ENCODE measurements at places on chromosomes 13 and 19.
A peak's percentile ranks its signal among the peaks of the same experiment; 100 is the strongest.

GRCh38 chr19:53874606-53874990 is 6.9 kb downstream of the MYADM start:
- no peak for DNase-seq

GRCh38 chr19:33071887-33072286 is 7.2 kb upstream of the RHPN2 start:
- DNase-seq, result no peak

GRCh38 chr19:13091400-13092157 is 11.1 kb downstream of the LYL1 start:
- DNase-seq, result no peak

DNA sequence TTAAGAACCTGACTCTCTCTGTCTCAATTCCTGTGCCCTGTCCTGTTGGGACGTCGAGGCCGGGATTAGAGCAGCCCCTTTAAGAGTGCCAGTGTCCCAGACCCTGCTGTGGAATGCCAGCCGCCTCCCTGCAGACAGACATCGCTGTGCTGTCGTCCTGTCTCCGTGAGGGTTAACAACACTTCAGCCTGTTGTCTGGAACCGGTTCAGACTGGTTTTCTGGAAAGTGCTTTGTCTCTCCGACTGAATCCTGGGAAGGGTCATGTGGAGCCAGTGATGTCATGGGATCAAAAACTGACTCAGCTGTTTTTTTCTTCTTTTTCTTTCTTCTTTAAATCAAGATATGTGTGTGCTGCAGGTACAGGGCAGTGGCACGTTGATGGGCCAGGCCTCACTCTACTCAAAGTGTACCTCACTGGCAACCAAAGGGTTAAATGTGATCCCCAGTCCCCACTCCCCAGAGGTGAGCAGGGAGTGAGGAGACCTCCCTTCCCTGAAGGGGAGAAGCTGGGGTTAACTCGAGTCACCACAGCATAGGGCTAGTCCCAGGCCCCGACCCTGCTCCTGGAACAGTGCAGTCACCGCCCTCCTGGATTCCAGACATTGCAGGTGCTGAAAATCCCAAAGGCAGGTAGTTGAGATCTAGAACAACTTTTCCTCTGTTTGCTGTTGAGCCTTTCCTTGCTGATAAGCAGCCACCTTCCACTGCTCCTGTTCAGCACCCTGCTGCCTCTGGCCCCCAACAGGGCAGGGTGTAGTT is 50.8 kb downstream of the TSSK6 start:
- no peak for DNase-seq

- DNase-seq, result no peak
These were observed 11.9 kb upstream of the PIK3R2 start for GRCh38 chr19:18141031-18141430.

- no peak for DNase-seq
These were observed 20.4 kb downstream of the LMO7 start for GRCh38 chr13:75656425-75656989.

GRCh38 chr19:13597640-13598039 is 91.4 kb upstream of the CACNA1A start:
- DNase-seq, result peak; percentile 28

DNA sequence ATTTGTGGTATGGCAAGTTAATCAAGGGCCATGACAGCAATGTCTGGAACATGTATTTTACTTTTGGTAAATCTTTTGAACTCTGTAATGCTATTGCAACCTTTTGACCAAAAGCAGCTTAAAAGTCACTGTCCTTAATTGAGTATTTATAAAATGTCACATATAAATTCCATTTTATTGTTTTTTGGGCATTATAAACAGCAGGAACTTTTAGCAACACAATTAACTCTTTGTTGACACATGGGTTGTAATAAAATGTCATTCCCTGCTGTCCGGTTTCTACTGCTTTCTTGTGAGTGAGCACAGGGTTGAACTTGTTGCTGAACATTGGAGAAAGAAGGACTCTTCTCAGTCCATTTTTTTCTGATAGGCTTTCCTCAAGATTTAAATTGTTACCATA is 1923.1 kb downstream of the PCDH9 start:
- DNase-seq, result no peak

DNA sequence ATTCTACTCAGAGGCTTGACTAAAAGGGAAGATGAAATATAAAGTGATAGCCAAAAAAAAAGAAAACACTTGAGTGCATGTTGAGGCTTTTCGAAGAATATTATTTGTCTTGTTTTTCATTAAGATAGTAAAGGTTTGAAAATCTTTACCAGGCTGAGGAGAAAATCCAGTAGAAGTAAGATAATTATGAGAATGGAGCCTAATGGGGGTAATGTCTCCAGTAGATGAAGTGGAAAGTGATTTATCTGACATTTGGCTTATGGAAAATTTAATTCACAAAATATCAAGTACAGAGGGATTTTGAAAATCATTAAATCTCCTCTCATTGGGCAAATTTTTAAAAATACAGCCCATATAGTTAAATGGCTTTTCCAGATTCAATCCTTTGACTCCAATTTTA is 274.9 kb downstream of the SPRY2 start:
- DNase-seq, result no peak

GRCh38 chr19:45863840-45864628 is at the start of gene FOXA3:
FOXA3 (plus strand) TSS chr19:45864326; CDS start chr19:45864457, 131 bp downstream.
- peak; percentile 41 for DNase-seq

- DNase-seq, result no peak
These were observed 842.7 kb upstream of the SLC10A2 start for GRCh38 chr13:103908911-103909310.

All from stimulated activated CD4-positive, alpha-beta T cell treated with anti-CD3 and anti-CD28 coated beads, Interleukin-4, amount 100 ng/mL, for 4 hours (primary cell).